ENCODE measurements at places on chromosomes 4 and X.

GRCh38 chrX:30010471-30010870, 204.9 kb upstream of the MAGEB2 start:
- DNase-seq, result no peak

DNA sequence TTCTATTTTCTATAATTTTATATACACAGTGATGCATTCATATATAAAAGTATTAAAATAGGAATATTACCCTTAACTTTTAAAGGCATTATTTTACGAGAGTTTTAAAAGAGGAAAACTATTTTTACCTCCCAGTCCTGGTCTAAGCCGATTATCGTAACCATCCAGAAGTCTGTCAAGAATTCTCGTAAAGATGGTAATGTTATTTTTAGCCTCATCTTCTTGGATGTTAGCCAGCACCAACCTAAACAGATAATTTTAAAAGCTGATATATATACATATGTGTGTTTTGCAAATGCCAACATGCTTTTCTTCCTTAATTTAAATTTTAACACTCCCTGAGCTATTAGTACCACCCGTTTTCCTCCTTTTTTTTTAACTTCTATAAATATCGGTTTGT, 4.0 kb downstream of the GABRA2 start:
- DNase-seq, result no peak

- DNase-seq, result no peak
These were observed 2.0 kb upstream of the ARX start for GRCh38 chrX:25017667-25018247.

- no peak for DNase-seq
These were observed 632.3 kb downstream of the PDHA2 start for GRCh38 chr4:96471956-96472867.

- no peak for DNase-seq
These were observed 9.2 kb downstream of the NKX3-2 start for GRCh38 chr4:13535118-13535517.

- no peak for DNase-seq
These were observed 45.6 kb upstream of the TENM3 start for GRCh38 chr4:182197611-182198010.

DNA sequence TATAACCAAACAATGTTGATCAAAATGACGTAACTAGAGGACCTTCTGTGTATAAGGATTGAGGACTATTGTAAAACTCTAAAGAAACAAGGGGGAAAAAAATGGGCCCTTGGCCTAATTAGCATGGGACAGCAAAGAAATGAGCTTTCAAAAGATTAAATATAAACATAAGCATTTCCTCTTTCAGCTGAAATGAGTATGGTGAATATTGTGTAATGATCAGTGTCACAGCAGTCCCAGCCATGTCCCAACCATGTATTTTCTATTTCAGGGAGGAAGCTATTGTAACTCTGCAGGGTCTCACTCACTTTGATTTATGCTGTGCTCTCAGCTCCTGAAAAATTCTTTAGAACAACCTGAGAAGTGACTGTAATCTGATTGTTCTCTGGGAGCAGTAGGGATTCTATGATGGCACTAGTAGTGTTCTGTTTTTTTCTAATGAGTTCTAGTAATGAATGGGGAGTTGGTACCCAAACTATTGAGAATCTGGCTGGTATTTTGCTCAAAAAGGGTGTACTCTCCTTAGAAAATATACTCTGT, 25.8 kb downstream of the ANXA10 start:
- DNase-seq, result no peak

GRCh38 chr4:25031077-25031621, 403 bp upstream of the LGI2 start:
- no peak for DNase-seq

DNA sequence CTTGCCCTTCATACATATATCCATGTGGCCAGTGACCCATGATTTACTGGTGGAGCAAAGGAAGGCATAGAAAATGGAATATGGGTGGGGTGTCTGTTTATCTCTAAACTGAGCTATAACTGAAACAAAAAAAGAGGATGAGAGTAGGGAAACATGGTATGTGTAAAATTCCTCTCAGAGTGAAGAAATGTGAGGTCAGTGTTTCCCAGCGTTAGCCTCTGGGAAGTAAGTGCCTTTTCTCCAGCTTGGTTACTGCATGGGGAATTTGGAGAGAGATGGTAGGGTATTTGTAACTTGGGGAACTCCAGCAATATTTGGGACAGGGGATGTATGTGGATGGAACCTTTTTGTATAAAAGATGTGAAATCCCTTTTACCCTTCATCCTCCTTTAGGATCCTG, 89.4 kb downstream of the AFF1 start:
- no peak for DNase-seq

DNA sequence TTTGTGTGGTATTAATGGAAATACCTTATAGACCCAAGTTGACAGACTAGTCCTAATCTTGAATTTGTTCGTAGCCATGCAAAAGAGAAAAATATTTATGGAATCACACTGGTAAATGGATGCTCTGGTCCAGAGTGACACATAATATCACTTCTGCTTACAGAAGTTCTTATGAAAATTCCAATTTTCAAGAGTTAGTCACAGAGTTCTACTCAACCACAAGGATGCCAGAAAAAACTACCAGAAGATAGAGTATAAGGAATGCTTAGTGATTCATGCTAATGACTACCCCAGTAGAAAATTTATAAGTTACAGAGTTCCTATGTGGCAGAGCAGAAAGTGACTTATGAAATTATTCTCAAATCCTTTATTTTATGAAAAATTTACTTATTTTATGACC, 1384.8 kb downstream of the FAM133A start:
- no peak for DNase-seq

DNA sequence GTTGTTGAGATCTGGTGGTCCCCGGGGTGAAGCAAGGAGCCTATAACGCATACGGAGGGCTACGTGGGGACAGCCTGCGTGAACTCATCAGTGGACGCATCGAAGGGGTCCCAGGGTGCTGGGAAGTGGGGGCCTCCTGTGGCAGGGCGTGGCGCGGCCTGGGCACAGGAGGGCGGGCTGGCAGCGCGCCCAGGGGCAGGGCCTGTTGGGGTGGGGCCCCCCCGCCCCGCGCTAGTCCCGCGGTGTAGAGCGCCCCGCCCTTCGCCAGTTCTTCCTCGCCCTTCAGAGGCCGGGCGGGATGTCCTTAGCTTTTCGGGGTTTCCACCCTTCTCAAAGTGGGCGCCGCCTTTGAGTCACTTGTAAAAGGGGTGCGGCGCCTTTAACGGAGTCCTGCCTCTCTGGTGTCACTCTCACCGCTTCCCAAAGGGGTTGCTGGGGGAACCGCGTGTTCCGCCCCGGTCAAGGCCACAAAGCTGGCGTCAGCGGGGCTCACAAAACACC, 632 bp downstream of the PLP2 start:
- peak; percentile 68 for DNase-seq

DNA sequence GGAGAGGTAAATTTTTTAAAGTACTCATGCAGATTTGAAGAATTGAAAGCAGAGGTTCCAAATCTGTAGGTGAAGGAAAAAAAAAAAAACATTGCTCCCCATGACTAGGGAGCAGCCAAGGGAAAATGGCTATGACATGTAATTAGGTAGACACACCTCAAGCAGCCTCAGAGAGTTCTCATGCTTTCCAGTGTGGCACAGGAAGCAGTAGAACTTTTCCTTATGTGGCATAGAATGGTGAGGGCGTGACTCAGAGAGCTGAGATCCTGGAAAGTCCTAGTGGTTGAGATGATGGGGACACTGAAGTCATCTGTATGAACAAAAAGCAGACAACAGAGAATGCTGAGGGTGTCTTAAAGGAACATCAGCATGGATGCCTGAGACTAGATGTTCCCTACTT, 148.6 kb upstream of the NWD2 start:
- DNase-seq, result no peak

GRCh38 chr4:124804584-124804983, 92.1 kb upstream of the ANKRD50 start:
- no peak for DNase-seq

- no peak for DNase-seq
These were observed 107.7 kb upstream of the MAGEE2 start for GRCh38 chrX:75892749-75893148.

GRCh38 chr4:40055511-40055862, 1.2 kb upstream of the N4BP2 start:
- DNase-seq, result peak; percentile 30

DNA sequence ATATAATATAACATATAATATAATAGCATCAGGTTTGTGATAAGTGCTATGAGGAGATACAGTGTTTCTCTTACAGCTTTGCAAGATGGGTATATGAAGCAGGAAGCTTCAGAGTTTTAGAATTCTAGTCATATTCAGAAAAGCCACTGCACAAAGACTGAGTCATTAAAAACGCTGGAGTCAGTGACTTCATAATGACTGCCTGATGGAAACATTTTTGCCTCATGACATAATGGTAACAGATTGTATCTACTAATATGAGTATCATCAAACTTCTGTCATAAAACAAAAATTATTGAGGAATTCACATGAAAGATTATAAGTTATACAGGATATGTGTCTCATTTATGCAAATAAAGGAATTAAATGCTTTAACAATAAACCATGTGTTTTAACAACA, 46.8 kb downstream of the EPHA5 start:
- no peak for DNase-seq

- DNase-seq, result no peak
These were observed 907.0 kb downstream of the RAPGEF2 start for GRCh38 chr4:160009656-160010493.

DNA sequence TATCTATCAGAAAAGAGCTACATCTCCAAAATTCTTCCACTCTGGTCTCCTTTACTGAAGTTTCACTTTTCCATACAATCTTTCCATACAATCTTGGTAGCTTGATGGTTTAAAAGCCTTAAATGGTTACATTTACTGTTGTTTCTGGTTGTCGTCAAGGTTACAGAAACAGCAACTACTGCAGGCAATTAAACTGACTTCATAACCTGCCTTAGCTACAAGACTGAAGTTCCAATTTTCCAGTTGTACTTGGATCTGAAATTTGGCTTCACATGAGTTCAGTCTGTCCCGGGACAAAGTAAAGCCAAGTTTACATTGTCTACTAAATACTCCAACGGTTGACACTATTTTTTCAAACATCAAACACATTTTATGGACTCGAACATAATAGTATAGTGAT, 326.4 kb downstream of the ANKRD50 start:
- no peak for DNase-seq

- no peak for DNase-seq
These were observed 7.1 kb downstream of the MGST2 start for GRCh38 chr4:139672732-139673131.

- no peak for DNase-seq
These were observed 19.5 kb upstream of the CXCR3 start for GRCh38 chrX:71637848-71638247.

DNA sequence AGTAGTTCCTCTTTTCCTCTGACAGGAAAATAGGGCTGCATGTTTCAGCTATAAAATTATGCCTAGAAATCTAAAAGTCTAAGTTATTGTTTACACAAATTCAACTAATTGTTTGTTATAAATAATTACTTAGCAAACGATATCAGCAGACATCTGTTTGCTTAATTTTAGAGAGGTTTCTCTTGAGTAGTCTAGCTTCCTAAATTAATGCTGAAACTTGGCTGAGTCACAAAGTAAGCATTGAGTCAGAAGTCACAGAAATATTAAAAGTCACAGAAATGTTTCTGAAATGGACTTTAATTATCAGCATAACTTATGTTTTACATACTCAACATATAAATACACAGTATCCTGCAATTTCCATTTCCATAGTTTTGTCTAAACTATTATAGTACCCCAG, 1044.0 kb downstream of the CCSER1 start:
- no peak for DNase-seq

DNA sequence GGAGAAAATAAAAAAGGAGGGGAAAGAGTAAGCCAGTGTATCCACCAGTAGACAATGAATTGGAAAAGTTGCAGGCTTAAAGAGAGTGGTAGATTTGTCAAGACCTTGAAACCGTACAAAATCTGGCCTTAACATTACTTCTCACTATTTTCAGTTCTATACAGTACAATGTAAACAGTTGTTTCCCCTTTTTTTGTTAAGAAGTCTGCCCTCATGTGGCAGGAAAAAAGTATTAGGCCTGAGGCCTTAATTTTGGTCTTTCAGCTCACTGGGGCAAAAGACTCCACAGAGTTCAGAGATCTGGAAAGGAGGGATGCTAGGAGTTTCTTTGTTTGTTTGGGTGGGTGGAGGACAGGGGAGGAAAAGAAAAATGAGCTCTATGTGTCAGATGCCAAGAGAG, 92.8 kb upstream of the CCDC160 start:
- DNase-seq, result no peak

DNA sequence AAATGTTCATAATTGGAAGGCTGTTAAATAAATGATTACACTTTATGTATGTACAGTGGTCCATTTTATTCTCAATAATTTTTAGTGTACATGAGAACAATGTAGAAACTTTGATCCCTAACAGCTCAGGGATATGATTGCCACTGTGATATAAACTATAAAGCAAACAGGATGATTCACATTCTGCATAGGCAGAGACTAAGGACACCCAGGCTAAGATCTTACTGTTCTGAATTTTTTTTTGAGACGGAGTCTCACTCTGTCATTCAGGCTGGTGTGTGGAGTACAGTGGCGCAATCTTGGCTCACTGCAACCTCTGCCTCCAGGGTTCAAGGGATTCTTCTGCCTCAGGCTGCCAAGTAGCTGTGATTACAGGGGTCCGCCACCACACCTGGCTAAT, 186.6 kb downstream of the PDGFC start:
- DNase-seq, result no peak

DNA sequence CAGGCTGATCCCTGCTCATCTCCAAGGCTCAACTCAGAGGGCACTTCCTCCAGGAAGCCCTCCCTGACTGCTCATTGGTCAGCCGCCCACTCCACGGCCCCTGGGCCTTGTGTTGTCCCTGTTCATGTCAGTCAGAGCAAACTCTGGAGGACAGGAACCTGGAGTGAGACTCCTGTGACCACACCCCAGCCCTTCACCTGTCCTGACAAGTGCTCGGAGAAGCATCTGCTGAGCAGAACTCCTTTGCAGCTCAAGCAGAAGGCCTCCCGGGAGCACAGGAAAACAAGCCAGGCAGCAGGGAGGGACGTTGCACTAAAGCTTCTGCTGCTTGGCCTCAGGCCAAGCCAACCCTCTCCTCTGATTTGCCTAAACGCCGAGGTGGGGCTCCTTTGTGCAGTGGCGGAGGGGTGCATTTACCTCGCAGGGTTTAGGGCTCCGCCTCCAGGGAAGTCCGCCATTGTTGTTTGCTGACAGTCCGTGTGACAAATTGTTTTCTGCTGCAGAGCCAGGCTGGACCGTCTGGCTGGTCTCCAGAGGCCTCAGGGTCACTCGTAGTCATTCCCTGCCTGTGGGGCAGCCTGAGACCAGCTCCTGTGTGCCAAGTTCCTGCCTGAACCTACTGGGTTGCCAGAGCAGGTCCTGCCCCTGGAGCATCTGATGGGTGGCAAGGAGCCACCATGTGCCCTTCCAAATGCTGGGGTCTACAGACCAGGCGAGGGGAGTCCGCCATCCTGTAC, 61.8 kb downstream of the C4orf50 start:
- no peak for DNase-seq

DNA sequence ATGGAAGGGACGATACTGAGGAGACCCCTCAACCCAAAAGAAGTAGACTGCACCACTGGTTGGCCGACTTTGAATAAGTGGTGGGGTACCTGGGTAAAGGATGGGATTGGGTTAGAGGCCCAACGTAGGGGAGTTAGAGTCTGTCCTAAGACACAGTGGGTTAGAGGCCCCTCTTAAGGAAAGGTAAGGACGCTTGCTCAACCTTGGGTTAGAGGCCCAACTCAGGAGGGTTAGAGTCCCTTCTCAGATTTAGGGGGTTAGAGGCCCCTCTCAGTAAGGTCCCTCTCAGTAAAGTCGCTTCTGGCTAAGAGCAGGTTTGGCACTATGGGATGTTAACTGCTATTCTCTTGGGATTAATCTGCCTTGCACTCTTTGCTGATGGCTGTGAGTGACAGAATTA, 81.3 kb downstream of the ACOX3 start:
- no peak for DNase-seq

GRCh38 chr4:101599620-101600019, 190.9 kb upstream of the BANK1 start:
- no peak for DNase-seq

Data from stimulated activated CD8-positive, alpha-beta memory T cell treated with anti-CD3 and anti-CD28 coated beads, Interleukin-15, amount 100 ng/mL, for 48 hours (primary cell).